Upper lobe of left lung (tissue), 6 donors: ENCODE measurements at places on chromosomes 2 and 18. TPM values are rescaled to one million over a fixed set of nuclear protein-coding genes. Genes with fewer than 3 reads are reported as not detected.
A peak's percentile ranks its signal among the peaks of the same experiment; 100 is the strongest.

Gene CFAP210
- total RNA-seq, result 14.7 TPM

Gene SLC8A1
- 21.8 TPM for total RNA-seq

Gene SOX11
- total RNA-seq, result 0.13 TPM

Gene CYTIP
- 29.9 TPM for total RNA-seq

Gene CCDC68
- total RNA-seq, result 13.0 TPM

Gene VAMP5
- total RNA-seq, result 46.6 TPM

DNA sequence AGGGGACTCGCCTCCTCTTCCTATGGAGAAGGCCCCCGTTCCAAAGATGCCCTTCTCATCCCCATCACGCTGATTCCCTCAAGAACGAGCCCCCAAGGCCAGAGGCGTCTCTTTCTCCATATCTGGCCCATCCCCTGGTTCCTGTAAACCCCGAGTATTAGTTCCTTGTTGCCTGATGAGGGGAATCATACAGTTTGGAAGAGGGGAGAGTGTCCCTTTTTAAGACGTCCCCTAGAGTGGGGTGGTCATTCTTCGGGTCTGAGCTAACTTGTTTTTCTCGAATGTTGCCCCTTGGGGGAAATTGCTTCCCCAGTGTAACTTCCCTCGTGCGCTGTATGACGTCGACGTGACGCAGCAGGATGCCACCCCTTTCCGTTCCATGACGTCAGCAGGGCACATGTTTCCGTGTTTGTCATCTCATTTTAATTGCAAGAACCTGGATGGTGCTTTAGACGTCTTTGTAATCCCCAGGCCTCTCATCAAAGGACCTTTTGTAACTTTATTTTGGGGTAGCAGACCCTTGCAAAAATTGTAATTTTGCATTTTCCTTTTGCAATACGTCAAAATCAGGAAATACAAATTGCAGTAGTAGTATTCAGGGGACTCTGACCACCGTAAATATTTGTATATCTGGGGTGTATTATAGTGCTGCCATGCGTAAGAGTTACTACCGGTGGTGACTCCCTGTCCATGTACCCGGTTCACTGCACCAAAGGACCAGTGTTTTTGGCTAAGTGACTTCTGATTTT lies 569 bp downstream of the BABAM2 start:
- peak; percentile 85 for DNase-seq
- no peaks in the 10 kb centered on the region for H3K27me3 ChIP-seq
- H3K27ac ChIP-seq, result peak overlapping the region; percentile 98
- no peaks in the 10 kb centered on the region for H3K36me3 ChIP-seq
- H3K4me1 ChIP-seq, result peaks cover 21% of the 10 kb centered on the region

DNA sequence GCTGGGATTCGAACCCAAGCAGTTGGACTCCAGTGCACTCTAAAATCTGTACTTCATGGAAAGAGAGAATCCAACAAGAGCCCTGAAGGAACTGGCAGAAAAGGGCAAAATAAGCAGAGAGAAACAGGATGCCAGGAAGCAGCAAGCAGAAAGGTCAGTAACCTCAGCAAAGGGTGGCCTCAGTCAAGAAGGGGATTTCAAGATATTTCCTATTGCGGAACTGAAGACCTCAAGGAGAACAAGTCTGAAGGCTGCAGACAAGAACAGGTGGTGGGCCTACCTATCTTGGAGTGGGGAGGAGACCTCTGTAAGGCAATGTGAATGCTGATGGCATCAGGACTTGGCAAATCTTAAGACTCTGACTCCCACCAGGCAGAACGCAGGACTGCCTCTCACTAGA lies 20.1 kb upstream of the MREG start:
- H3K27me3 ChIP-seq, result no peaks in the 10 kb centered on the region
- no peak overlapping the region for H3K27ac ChIP-seq
- no peaks in the 10 kb centered on the region for H3K36me3 ChIP-seq
- no peak overlapping the region for H3K4me3 ChIP-seq

DNA sequence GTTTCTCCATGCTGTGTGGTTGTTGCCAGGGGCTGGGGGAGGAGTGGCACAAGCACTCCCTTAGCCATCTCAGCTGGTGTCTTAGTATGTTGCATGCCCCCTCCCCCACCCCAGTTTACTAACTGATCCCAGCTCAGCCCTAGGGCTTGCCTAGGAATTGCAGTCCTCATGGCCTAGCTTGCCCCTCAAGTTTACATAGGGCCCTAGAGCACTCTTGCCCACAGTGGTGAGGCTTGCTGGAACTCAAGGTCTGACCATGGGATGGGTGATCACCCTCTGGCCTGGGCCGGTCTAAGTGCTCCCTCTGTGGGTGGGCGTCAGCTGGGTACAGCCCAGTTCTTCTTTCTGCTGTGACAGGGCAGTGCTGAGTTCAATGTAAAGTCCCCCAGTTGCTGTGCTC lies 156.1 kb upstream of the PIEZO2 start:
- H3K36me3 ChIP-seq, result no peaks in the 10 kb centered on the region
- DNase-seq, result no peak
- no peak overlapping the region for H3K27ac ChIP-seq
- H3K4me3 ChIP-seq, result no peak overlapping the region

- H3K4me1 ChIP-seq, result peaks cover 10% of the 10 kb centered on the region
- H3K27ac ChIP-seq, result no peak overlapping the region
- H3K4me3 ChIP-seq, result no peak overlapping the region
- no peaks in the 10 kb centered on the region for H3K36me3 ChIP-seq
- no peak for DNase-seq
Measured at GRCh38 chr2:173040729-173041128, 34.9 kb upstream of the MAP3K20 start.

- DNase-seq, result no peak
- H3K4me3 ChIP-seq, result no peak overlapping the region
- H3K36me3 ChIP-seq, result peaks cover 2% of the 10 kb centered on the region
- H3K4me1 ChIP-seq, result peaks cover 5% of the 10 kb centered on the region
- H3K27me3 ChIP-seq, result no peaks in the 10 kb centered on the region
Measured at GRCh38 chr2:46574457-46575355, 95.3 kb downstream of the TMEM247 start.

DNA sequence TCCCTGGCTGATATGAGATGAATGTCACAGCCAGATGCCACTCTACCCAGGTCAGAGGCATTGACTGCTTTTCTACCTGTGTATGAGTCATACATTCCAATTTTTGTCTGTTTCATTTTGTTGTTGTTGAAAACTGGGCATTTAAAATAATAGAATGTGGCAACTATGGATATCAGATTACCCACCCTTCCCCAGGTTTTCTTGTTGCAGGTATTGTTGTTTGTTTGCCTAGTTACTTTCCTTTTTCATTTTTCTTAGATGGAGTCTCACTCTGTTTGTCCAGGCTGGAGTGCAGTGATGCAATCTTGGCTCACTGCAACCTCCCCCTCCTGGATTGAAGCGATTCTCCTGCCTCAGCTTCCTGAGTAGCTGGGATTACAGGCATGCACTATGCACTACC lies 70.2 kb downstream of the LRRC30 start:
- H3K27ac ChIP-seq, result no peak overlapping the region
- DNase-seq, result no peak
- no peak overlapping the region for H3K4me3 ChIP-seq
- no peaks in the 10 kb centered on the region for H3K4me1 ChIP-seq

DNA sequence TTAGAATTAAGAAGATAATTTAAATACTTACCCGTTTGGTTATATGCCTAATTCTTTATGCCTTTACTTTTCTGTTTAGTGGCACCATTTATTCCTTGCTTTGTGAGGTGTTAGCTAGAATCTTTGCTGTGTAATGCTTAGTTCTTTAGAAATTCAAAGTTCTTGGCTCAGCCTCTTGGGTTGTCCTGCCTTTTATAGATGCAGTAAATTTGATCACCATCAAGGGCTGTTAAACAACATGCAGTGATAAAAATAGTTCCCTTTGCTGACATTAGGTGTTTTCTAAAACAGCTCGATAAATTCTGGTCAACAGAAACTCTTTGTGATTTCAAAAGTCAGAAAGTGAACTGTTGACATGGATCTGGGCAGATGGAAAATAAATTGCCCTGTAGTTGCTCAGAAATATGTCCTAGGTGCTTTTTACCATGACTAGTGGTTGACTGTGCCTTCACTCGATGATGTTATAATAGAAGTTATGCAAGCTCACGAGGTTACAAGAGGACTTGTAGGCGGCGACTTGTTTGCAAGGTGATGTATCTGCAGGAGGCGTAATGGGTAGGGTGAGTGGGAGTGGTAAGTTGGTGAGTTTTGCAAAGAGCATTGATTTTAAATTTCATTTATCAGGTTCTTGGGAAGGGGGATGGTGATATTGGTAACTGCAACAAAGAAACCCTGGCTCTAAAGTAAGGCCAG lies 52.1 kb downstream of the LRRTM1 start:
- no peak overlapping the region for H3K4me3 ChIP-seq
- H3K27ac ChIP-seq, result no peak overlapping the region
- no peak for DNase-seq

GRCh38 chr2:100707016-100707947 lies 112.7 kb upstream of the NPAS2 start:
- H3K4me1 ChIP-seq, result no peaks in the 10 kb centered on the region
- H3K4me3 ChIP-seq, result no peak overlapping the region
- no peaks in the 10 kb centered on the region for H3K27me3 ChIP-seq
- no peaks in the 10 kb centered on the region for H3K36me3 ChIP-seq
- peak; percentile 18 for DNase-seq

- no peak overlapping the region for H3K4me3 ChIP-seq
- H3K27ac ChIP-seq, result no peak overlapping the region
- DNase-seq, result no peak
- no peaks in the 10 kb centered on the region for H3K36me3 ChIP-seq
- no peaks in the 10 kb centered on the region for H3K4me1 ChIP-seq
Measured at GRCh38 chr2:54840559-54841468, 117.4 kb downstream of the EML6 start.

DNA sequence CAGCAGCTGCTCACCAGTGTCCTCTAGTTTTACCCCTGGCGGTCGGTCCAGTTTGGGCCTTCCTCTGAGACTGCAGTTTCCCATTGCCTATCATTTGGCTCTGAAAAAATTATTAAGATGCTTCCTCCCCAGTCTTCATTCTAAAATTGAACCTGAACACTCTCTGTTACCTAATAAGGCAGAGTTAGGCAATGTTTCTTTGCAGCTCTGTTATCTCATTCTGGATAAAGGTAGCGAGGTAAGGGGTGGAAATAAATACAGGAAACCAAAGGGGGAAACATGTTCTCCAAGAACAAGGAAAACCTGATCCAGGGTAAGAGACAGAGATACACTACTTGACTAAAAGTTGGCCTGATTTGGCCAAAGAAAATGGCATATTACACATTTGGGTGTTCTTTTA lies 91.0 kb upstream of the FZD5 start:
- H3K4me3 ChIP-seq, result no peak overlapping the region
- H3K4me1 ChIP-seq, result no peaks in the 10 kb centered on the region
- DNase-seq, result no peak
- H3K36me3 ChIP-seq, result no peaks in the 10 kb centered on the region
- no peaks in the 10 kb centered on the region for H3K27me3 ChIP-seq

DNA sequence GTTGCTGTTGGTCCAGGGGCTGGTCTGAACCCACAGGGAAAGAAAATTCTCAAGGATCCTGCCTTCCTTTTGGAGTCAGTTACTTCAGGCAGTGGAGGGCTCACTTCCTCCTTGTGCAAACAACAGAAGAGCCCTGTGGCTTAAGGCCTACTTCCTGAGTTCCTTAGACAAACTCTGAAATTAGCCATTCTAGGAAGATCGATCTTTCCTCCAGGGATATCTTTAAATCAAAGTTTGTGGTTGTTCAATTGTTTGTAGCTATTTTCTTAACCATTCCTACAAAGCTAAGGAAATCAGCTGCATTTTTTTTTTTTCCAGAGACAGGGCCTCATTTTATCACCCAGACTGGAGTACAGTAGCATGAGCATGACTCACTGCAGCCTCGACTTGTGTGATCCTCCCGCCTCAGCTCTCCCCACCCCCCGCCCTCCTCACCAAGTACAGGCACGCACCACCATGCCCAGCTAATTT lies 156.0 kb downstream of the TANC1 start:
- H3K4me3 ChIP-seq, result no peak overlapping the region
- DNase-seq, result no peak
- no peaks in the 10 kb centered on the region for H3K36me3 ChIP-seq
- peak overlapping the region; percentile 64 for H3K27ac ChIP-seq
- H3K27me3 ChIP-seq, result no peaks in the 10 kb centered on the region
- peaks cover 29% of the 10 kb centered on the region for H3K4me1 ChIP-seq

GRCh38 chr2:64655873-64656272 lies 2.2 kb upstream of the SERTAD2 start:
- no peak overlapping the region for H3K27ac ChIP-seq
- DNase-seq, result no peak
- H3K4me1 ChIP-seq, result peaks cover 25% of the 10 kb centered on the region
- no peak overlapping the region for H3K4me3 ChIP-seq
- H3K36me3 ChIP-seq, result no peaks in the 10 kb centered on the region
- no peaks in the 10 kb centered on the region for H3K27me3 ChIP-seq
